KBM-7 (cell line): ENCODE measurements at places on chromosomes 5 and 9.
A peak's percentile ranks its signal among the peaks of the same experiment; 100 is the strongest.

DNA sequence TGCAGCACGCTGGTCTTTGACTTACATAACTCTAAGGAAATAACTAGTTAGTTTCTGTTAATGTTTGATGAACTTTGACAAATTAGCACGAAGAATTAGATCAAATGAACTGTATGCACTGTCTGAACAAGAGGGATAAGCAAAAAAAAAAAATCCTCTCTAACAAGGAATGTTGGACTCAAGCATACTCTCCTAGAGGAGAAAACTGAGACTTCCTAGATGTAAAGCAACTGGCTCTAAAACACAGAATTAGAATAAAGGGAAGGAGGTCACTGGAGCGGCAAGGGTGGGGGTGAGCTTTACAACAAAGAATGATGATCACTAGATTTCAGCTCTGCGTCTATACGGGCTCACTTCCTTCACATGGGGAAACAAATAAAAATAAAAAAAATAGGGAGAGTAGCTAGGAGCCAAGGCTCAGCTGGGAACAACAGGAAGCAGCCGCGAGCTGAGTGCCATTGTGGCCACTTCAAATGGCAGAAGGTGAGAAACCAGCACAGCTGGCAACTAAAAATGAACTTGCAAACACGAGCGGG lies 48.7 kb upstream of the CEMIP2 start:
- DNase-seq = peak; percentile 31

DNA sequence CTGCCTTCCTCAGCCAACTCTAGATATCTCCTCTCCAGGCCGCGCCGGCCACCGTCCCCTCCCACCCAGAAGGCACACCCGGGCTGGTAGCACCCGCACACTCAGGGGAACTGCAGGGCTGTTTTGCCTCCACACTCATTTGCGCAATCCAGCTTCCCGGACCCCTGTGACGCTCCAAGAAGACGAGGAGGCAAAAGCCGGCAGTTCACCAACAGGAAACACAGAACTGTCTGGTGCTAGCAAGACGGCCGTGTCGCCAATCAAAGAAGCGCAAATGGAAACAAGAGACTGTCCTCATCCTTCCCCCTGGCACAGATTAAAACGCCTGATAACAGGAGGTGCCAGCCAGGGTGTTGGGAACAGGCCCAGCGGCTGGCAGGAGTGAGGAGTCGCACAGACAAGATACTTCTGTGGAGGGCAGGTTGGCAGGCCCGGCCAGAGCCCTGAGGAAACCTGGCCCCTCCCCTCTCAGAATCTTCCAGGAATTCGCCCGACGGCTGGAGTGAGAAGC lies 7.8 kb downstream of the AGPAT2 start:
- DNase-seq = peak; percentile 89

DNA sequence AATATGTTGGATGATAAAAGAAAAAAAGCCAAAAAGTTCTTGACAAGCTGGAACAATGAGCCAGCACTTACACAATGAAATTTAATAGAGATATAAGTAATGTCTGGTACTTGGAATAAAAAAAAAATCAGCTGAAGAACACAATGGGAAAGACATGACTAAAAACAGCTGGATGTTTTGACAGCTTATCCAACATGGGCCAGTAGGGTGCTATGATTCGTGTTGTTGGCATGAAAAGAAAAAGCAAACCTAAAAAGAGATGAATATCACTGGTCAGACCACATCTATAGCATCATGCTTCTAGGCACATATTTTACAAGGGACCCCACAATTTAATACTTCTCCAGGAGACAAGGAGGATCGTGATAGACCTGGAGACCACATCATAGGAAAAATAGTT lies 175.3 kb downstream of the ARL15 start:
- DNase-seq = no peak

GRCh38 chr9:82164159-82164558 lies 175.6 kb downstream of the SPATA31D1 start:
- DNase-seq = no peak

- DNase-seq = no peak
These were observed 21.9 kb downstream of the KDM4C start for GRCh38 chr9:6779417-6780241.

DNA sequence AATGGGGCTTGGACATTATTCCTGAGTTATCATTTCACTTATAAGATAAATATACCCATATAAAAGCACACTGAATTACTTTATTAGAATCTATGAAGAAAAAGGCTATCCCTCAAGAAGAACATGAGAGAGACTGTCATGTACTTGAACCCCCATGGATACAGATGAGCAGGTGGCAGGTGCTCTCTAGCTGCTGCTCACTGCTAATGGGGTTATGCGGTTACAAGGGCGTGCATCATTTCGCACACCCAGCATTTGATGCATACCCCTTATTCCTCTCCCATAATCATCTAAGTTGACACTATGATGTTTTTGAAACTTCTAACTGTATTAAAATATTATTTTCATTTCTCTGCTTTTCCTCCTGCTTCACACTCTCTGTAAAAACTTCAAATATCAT lies 16.4 kb downstream of the ITK start:
- no peak for DNase-seq

GRCh38 chr9:133202145-133202513 lies 6.9 kb downstream of the OBP2B start:
- DNase-seq = no peak

- no peak for DNase-seq
These were observed 35.2 kb downstream of the PCDHAC2 start for GRCh38 chr5:141001446-141001843.

DNA sequence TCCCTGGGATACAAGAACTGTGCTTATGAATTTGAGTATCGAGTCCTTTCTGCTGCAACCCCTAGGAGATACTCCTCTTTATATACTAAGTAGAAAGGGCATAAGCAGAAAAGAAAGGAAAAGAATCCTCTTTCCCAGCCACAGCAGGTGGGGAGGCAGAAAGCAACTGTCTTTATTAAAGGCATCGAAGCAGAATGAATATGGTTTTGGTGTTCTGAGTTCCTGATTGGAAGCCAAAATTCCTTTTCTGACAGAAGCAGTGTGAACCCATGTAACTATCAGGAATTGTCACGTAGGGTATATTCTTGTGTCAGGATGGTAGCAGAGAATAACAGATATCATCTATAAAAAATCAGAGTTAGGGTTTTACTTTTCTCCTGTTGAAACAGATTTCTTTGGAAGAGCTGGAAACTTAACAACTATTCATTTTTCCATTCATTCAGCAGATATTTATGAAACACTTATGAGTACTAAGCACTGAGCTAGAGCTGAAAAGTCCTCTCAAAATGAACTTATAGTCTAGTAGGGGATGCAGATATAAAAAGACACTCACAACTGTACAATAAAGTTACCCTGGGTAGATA lies 96.5 kb upstream of the LHFPL2 start:
- no peak for DNase-seq

DNA sequence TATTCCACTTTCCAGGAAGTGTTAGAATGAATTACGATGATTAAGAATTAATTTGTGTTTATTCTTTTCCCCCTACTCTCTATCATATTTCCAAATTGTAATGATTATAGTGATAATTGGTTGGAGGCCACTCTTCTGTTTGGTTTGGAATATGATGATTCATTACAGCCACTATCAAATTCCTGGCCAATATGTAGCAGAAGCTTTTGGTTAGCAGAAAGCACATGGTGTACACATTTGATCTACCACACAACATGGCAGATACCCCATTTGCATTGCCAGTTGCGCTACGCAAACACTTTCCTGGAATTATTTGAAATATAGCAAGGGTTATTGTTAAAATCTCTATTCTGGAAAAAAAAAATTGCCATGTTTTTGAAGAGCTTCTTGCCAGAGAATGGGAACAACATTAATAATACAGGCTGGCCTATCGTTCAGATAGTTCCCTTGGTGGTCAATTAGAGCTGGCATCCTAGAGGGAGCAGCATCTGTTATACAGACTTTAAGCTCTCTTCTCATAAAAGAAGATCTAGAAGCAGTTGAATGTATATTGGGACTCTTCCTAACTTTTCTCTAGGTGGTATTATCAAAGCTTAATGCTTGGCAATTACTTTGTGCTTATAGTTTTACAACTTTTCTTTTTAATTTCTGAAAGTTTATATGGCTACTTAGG lies 455.0 kb upstream of the ACTBL2 start:
- DNase-seq = no peak

GRCh38 chr5:107670087-107670931 lies 428 bp downstream of the EFNA5 start:
- DNase-seq = no peak

GRCh38 chr9:132216861-132217619 lies 55.2 kb downstream of the NTNG2 start:
- no peak for DNase-seq

GRCh38 chr5:119271758-119272730 lies 83.8 kb upstream of the TNFAIP8 start:
- DNase-seq = no peak

DNA sequence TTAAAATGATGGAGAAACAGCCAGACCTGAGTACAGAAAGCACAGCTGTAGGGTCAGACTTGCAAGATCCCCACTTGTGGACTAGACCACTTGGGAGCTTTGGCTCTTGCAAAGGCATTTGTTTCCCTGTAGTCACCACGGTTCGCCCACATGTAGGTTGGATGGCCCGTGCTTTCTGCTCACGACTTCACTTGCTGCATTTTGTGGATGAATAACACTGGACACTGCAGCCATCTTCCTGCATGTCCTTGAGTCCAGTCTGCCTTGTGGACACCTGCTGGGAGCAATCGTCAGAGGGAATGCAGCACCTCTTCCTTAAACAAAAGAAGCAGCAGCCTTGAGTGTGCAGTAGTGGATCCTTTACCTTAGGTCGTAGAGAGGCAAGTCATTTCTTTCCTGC lies 372.9 kb upstream of the IRX2 start:
- no peak for DNase-seq

- peak; percentile 75 for DNase-seq
These were observed 33.0 kb downstream of the IRF1 start for GRCh38 chr5:132457371-132458225.

DNA sequence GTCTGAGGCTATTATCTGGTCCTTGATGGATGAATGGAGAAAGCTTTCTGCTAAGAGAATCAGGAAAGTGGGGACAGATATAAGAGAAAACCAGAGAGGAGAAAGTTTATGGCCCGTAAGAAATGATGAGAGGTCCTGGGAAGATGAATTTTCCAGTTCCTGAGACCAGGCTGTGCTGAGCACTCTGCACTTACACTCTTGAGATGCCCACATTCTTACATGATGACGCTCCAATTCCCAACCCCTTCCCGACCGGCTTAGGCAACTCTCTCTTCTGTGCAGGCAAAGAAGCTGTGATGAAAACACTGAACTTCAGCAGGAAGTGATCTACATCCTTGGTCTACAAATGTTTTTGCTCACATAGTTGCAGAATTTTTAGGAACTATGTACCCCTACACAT lies 417.0 kb downstream of the ARHGEF28 start:
- DNase-seq = no peak

DNA sequence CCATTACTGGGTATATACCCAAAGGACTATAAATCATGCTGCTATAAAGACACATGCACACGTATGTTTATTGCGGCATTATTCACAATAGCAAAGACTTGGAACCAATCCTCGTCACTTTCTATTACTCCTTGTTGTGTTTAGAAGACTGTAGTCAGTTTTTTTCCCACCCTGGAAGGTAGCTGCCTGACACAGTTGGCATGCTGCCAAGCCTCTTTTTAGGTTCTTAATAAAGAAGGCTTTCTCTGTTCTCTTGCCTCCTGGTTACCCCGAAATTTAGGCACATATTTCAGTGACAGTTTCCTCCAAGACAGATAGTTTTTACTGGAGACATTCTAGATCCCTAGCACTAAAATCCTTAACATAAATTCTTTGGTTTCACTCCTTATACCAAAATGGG lies 205.4 kb upstream of the PCSK5 start:
- no peak for DNase-seq

- peak; percentile 52 for DNase-seq
These were observed 15.0 kb upstream of the GRHPR start for GRCh38 chr9:37407468-37407867.

- peak; percentile 57 for DNase-seq
These were observed 58.0 kb downstream of the SLC22A5 start for GRCh38 chr5:132427281-132428146.

GRCh38 chr9:111412280-111412679 lies 71.9 kb downstream of the ECPAS start:
- no peak for DNase-seq

GRCh38 chr5:125083981-125084380 lies 337.5 kb upstream of the ZNF608 start:
- DNase-seq = no peak

DNA sequence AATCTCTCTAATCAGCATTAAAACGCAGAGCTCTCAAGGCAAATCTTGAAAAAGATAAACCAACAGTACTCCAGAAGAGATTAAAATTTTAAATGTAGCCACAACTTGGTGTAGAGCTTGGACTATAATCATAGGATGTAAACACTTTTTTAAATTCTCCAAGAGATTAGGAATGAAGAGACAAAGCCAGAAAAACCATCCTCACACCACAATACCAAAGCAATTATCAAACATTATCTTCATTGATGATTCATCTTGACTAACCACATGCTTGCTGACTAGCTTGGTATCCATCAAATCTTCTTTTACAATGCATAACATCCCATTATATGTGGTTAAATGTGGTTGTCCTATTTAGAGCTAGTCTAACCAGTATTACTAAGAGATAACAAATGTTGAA lies 815.1 kb downstream of the TLE1 start:
- DNase-seq = no peak

- DNase-seq = no peak
These were observed 93.6 kb upstream of the ZNF462 start for GRCh38 chr9:106769331-106769730.

DNA sequence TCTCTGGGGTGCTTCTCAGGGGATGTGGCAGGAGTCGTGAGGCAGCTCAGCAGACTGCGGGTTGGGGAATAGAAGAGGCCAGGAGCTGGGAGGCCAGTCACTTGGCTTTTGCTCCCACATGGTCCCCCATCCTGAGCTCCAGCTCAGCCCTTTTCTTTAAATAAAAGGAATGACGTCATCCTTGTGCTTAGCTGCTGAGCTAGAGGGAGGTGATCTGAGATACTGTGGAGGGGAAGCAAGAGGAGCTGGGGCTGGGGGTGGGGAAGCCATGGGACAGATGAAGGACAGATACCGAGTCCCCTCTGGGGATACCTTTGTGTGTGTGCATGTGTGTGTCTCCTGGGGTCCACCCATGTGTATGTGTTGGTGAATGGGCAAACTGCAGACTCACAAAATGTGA lies 89.0 kb upstream of the ARAP3 start:
- DNase-seq = no peak

DNA sequence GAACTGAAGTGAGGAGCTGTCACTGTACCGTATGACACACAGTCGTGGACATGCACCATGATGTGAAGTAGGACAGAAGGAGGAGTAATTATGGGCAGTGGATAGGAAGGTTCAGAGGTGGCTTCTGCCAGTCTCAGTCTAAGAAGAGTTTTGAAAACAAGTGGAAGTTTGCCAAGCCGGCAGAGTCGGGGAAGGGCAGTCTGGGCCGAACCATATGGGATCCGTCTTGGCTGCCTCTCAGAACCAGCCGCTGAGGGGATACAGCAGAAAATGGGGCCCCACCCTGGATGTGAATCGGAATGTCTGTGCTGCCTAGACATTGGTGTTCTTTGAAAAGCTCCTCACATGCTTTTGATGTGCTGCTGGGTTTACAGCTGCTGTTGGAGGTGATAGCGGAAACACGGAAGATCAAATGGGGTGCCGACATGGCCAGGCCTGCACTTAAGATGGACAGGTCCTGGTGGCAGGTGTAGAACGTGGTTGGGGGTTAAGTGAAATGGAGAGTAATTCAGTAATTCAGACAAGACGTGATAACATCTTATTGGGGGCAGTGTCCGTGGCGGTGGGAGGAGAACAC lies 11.2 kb downstream of the SNX18 start:
- no peak for DNase-seq

GRCh38 chr9:130878295-130878694 lies 18.3 kb downstream of the QRFP start:
- DNase-seq = no peak

- DNase-seq = no peak
These were observed 87.5 kb downstream of the CAMK4 start for GRCh38 chr5:111311666-111312065.
